ENCODE measurements at places on chromosomes 7 and 10.

- DNase-seq = no peak
Measured at GRCh38 chr10:132138596-132138995, 48.2 kb upstream of the DPYSL4 start.

- no peak for DNase-seq
Measured at GRCh38 chr7:70830426-70830825, 301.5 kb upstream of the GALNT17 start.

- DNase-seq = no peak
Measured at GRCh38 chr10:35608328-35608672, 3.2 kb downstream of the GJD4 start.

GRCh38 chr10:13335881-13336280 lies 12.2 kb downstream of the SEPHS1 start:
- no peak for DNase-seq

DNA sequence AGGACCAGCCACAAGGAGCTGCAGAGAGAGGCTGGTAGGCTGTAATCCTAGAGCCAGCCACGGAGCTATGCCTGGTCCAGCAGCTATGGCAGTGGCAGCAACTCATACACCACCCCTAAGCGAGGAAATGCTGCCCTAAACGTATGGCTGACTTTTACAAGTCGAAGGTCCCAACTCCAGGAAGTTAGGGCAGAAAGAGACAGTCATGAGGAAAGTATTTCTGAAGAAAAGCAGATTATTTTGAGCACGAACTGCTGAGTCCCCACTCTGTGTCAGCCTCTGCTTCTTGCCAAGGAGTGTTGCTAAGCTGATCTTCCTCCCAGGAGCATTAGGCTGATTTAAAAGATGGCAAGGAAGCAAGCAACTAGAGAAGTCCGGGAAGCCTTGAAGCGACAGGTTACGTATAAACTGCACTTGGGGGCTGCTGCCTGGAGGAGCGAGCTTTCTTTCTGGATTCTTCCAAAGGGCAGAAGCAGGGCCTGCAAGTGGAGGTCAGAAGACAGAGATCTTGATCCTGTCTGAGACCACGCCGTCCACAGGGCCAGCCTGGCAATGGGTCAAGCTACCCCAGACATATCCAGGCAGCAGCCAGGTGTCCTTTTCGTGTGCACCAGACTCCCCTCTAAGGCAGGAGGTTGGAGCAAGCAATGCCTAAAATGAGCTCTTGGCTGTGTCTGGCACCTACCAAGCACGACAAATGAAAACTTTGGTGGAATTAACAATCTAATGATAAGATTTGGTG lies 39.4 kb downstream of the PLXNA4 start:
- DNase-seq = no peak

GRCh38 chr10:26439406-26440087 lies 1.4 kb downstream of the APBB1IP start:
- DNase-seq = no peak

- no peak for DNase-seq
Measured at GRCh38 chr7:156032973-156033372, 220.7 kb upstream of the SHH start.

- no peak for DNase-seq
Measured at GRCh38 chr10:45653454-45653853, 19.1 kb downstream of the ZFAND4 start.

DNA sequence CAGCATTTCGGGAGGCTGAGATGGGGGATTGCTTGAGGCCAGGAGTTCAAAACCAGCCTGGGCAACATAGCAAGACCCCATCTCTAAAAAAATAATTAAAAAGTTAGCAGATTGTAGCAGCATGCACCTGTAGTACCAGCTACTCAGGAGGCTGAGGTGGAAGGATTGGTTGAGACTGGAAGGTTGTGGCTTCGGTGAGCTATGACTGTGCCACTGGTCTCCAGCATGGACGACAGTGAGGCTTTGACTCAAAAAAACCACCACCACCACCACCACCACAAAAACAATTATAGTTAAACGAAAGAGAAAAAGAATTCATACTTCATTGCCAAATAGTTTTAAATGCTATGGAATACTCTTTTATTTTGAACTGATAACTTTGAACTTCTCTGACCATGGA lies 63.4 kb downstream of the VTI1A start:
- no peak for DNase-seq

DNA sequence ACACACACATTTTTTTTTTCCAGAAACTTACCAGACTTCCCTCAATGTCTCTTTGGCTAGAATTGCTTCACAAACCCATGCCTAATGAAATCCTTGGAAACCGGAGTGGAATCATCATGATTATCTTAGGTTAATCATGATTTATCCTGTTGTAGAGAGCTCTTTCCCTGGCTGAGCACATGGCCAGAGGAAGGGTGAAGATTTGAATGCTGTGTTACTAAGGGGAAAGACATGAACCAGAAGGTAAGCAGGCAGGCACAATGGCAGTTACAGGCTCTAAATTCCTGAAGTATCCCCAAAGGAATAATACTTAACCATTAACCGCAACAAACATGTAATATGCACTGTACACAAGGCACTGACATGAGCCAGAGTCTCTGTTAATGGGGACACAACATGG lies 4.1 kb upstream of the RNF148 start:
- no peak for DNase-seq

DNA sequence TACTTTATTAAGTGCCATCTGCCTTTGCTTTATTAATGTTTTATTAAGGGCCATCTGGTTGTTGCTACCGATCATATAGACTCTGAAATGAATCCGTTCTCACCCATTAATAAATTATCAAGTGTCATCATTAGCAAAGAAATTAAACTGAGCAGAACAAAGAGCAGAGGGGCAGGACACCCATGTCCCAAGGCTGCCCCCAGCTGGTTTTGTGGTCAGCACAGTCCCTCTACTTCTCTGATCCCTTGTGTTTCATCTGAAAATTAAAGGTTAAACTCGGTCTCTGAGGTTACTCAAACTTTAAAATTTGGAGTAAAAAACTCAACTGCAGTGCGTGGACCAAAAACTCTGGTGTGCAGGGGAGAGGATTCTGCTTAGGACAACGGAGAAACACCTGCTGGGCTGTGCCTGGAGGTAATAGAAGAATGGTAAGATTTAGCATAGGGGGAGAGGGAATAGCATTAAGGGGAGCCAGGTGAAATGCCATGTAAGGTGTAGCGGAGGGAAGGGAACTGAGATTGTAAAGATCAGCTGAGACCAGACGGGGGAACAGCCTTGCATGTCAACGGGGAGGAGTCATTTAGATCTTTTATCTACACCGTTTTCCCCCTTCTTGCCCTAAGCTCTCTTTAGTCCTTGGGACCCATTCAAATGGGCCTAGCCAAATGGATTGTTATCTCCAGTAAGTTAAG lies 10.8 kb upstream of the GSDME start:
- no peak for DNase-seq

DNA sequence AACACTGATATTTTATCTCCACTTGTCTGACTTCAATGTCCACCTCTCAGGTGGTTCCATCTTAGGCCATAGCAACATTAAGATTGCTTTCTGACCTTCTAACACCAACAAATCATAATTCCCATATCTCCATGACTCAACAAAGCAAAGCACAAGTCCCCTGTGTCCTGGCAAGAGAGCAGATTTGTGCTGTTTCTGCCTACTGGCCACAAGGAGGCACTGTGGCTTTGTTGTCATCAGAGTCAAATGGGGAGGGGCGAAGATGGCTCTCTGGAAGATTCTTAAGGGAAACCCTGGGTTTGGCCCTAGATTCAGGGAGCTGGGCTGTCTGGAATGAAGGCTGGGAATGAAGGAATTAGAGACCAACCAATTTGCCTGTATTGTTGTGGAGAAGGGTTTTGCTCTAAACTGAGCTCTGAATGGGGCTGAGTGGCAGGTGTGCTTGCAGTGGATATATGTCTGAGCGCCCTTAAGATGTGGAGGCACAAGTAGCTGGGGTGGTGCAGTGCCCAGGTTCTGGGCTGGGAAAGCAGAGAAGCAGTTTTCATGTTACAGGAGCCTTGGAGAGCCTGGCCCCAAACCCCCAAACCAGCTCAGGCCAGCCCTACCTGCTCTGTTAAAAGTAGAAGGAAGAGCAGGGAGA lies 154.8 kb upstream of the PRSS58 start:
- no peak for DNase-seq

DNA sequence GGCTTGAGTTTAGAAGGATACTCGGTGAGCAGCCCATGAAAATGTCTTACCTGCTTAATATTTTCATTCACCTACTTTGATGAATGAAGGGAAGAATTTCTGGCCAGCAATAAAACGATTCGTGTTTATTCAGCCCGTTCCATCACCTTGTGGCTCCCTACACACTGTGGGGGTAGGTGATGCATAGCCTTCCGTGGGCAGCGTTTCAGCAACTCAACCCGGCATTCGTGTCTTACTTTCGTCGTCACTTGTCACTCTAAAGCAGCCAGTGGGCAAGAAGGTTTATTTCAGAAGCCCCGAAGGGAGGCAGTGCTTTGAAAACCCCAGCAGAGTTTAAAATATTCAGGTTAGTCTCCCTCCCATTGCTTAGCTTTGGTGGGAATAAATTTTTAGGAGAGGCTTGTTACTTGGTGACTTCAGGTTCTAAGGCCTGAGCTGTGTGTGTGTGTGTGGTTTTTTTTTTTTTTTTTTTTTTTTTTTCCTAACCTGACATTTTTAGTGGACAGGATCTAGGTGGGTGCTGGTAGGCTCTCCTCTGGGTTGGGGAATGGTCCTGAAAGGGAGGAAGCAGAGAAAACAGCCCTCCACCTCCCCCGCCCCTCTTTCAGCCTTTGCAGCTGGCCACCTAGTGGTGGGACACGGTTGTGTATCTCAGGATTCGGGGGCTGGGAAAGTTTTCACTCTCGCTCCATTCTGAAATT lies 1.8 kb downstream of the GRK5 start:
- DNase-seq = no peak

GRCh38 chr10:116155191-116155590 lies 117.8 kb downstream of the GFRA1 start:
- DNase-seq = no peak
